ENCODE measurements at places on chromosomes 6 and 20.

DNA sequence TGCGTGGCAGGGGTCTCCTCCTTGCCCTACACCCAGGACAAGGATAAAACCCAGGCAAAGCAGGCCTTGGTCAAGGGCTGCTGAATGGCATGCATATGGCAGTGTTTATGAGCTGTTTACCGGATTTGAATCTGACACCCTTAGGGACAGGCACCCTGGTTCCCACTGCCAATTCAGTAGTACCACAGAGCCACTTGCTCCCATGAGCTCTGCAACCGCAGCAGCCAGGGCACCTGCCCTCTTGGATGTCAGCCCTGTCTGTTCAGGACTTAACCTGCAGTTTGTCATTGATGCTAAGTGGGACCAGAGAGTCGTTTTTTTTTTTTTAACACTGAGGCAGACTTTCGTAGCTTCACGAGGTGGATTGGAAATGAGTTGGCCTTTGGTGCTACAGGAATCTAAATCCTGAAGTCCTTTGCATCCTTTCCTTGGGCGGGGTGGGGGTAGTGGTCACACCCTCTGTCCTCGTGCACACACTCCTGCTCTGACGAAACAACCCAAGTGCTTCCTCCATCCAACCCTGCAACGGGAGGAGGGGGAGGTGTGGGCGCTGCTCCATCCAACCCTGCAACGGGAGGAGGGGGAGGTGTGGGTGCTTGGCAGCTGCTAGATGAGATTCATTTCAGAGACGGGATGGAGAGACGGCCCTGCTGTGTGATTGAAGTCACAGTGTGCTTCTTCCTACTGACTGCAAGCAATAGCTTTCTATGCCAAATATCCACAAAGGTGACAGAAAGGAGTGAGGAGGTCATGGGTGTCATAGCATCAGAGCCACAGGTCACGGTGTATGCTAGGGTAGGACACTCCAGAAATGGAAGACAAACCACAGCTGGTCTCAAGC, 166.5 kb downstream of the SMOC2 start:
- DNase-seq: no peak

DNA sequence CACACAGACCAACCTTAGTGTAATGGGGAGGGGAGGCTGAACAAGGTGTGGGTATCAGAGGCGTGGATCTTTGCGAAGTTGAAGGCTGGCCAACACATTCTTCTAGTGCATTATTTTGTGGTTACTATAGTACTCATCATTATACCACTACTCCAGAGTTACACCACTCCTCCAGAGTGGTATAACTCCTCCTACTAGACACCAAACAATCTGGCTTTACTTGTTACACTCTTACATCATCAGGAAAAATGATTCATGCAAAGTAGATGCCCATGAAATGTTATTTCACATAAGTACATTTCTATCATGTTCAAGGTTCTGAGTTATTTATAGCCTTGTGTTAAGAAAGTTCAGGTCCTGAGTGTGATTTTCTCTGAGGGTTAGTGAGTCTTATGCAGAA, 443.1 kb upstream of the OPRM1 start:
- no peak for DNase-seq

DNA sequence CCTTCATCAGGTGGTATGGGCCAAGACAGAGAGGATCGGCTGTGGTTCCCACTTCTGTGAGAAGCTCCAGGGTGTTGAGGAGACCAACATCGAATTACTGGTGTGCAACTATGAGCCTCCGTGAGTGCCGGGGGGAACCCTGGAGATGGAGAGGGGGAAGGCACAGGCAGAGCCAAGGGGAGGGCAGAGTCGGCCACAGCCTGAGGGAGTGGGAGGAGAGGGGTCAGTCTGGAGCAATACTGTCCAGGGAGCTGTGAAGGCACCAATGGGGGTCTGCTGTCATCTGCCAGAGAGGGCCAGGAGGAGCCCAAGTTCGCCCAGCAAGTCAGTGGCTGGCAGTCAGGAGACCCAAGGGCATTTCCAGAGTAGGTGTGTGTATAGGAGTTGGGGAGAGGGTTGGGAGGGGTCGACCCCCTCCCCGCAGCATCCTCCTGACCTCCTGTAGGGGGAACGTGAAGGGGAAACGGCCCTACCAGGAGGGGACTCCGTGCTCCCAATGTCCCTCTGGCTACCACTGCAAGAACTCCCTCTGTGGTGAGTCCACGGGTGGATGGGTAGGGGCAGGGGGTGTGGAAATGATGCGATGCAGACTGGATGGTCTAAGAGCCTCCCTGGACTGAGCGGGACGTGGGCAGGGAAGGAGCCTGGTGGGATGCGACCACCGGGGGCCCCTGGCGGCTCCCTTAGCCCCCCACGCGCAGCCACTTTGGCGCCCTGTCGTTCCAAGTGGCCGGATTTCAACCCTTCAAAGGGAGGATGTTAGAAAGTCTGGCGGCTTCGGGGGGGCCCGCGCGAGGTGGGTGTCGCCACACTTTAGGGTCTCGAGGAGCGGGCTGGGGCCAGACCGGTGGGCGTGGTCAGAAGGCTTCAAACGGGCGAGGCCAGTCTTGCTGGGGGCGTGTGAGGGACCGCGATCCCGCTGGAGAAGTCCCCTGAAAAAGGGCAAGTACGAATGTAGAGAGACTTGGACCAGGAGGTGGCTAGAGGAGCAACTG, 7.2 kb downstream of the PI16 start:
- DNase-seq: no peak

- DNase-seq: no peak
These were observed 68.2 kb downstream of the RFPL4B start for GRCh38 chr6:112415366-112415765.

GRCh38 chr6:89034586-89035251, 45.8 kb upstream of the PNRC1 start:
- DNase-seq: peak; percentile 76

- DNase-seq: no peak
These were observed 287.3 kb upstream of the PLN start for GRCh38 chr6:118260833-118261232.

GRCh38 chr20:24608926-24609667, 139.7 kb downstream of the SYNDIG1 start:
- DNase-seq: no peak

GRCh38 chr20:51528263-51529027, 14.1 kb downstream of the NFATC2 start:
- DNase-seq: no peak

GRCh38 chr6:158439255-158439654, 120.6 kb upstream of the TMEM181 start:
- DNase-seq: peak; percentile 63

DNA sequence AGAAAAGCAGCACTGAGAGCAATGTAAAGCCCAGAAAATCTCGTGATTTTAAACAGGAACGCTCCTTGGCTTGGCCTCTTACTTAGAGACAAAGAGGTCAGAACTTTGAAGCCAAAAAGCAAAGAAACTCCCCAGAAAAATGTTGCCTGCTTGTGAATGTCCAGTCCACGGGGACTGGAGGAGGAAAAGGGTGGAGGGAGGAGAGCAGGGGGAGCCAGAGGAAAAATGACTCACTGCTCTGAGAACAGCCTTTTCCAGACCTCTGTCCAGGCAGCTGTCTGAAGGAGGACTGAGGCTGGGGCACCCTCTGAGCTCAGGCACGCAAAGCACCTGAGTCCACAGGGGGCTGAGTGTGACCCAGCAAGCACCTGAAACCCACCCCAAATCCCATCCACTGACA, 64.7 kb downstream of the TRAM2 start:
- DNase-seq: no peak

DNA sequence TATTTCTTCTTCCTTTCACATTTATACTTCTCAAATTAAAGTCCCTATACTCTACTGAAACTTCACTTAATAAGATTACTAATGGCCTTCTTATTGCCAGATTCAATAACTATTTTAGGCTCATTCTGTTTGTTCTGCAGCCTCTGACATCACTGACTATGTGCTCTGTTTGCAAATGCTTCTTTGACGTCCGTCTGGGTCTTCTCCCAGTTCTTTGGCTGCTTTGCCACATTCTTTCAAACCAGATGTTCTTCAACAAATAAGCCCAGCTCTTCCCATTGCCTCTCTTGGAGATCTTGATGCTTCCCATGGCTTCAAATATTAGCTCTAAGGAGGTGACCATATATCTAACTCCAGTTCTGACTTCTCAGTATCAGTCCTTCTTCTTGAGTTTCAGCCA, 117.4 kb downstream of the BTBD9 start:
- no peak for DNase-seq

DNA sequence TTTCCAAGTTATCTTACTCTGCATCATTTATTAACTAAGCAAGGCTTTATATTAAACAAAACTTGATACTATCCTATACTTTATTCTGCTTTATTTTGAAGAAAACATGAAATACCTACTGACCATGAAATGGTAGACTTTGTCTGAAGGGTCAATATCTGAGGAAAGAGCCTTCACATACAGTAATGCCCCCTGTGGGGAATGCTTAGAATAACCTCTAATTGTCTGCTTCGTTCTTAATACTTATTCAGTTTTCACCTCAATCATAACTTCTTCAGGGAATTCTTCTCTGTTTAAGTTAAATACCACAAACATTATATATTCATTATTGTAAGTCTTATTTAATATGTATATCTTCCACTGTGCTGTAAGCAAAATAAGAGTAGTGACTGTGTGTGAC, 498.9 kb upstream of the MANEA start:
- DNase-seq: no peak

- DNase-seq: no peak
These were observed 74.8 kb upstream of the MBOAT1 start for GRCh38 chr6:20286968-20287565.

- DNase-seq: peak; percentile 41
These were observed 50.2 kb downstream of the IYD start for GRCh38 chr6:150418827-150419594.

All from NB4 (cell line).